Peyer's patch (tissue), 4 donors: ENCODE measurements at places on chromosomes 5 and 9.

GRCh38 chr5:170444969-170445505, 55.9 kb upstream of the KCNMB1 start:
- DNase-seq: no peak

- DNase-seq: no peak
Measured at GRCh38 chr9:70485273-70485858, 70.9 kb upstream of the KLF9 start.

DNA sequence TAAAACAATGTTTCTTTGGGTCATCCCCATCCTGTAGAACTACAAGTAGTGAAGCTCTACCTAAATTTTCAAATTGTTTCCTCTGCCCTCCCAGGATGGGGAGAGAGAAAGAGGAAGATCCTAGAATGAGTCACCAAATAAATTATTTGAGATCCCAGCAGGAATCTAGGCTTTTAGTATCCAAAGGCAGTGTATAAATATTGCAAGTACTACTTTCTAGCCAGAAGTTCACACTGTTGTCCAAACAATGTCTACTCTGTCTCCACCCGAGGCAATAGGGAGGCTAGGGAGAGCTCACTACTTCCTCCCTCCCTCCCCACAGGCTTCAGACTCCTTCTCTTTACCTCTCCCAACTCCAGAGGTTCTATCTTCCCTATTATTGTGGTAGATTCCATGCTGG, 362.8 kb downstream of the MRPS30 start:
- no peak for DNase-seq

- no peak for DNase-seq
Measured at GRCh38 chr5:16597946-16598694, 18.7 kb downstream of the RETREG1 start.

DNA sequence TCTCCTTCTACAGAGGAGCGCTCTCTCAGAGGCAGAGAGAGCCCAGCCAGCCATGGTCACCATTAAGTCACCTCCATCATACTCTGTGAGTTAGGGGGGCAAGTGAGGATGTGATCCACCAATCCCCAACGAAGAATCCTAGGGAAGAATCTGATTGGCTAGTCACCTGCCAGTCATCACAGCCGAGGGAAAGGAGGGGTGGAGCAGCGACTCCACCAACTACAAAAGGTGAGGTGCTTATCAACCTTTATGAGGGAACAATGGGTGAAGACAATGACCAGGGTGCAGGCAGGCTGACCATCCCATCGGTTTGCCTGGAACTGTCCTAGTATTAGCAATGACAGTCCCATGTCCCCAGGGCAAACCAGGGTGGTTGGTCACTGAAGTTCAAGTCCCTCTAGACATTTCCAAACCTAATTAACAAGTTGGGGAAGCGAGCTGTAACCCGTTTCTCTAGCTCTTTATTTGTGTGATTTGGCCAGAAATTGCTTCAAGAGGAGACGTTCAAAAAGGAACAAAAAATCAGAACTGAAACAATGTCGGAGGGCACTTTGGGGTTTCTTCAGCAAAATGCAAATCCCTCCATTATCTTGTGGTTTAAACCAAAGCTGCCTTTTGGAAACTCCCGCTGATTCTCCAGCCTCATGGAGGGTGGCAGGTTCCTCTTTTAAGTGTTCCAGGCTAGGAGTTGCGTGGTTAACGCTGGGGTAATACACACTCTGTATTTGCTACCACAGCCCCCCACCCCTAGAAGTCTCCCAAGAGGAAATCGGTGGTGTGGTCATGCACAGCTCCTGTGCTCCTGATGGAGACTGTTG, 18.8 kb upstream of the FCN1 start:
- DNase-seq: no peak

DNA sequence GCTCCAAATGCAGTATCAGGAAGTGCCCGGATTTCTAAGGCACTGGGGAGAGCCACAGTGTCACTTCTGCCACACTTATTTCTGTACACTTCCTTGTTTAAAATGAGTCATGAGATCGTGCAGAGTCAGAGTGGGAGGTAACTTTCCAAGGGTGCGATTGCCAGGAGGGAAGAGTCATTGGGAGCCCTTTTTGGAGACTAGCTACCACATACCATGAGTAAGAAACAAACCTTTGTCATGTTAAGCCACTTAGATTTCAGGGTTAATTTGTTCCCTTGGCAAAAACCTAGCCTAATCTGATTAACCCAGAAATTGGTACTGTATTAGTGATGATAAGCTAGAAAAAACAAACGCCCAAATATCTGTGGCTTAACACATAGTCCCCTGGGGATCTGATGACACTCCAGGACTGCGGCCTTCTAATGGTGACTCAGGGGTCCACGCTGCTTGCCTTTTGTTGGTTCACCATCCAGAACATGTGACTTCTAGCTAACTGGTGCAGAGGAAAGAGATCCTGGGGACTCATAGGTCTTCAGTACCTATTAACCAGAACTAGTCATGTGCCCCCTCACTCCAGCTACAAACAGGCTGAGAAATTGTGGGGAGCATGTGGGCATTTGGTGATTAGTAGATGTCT, 48.6 kb upstream of the TLE1 start:
- DNase-seq: peak; percentile 54
